ENCODE measurements at places on chromosomes 12 and 14.

DNA sequence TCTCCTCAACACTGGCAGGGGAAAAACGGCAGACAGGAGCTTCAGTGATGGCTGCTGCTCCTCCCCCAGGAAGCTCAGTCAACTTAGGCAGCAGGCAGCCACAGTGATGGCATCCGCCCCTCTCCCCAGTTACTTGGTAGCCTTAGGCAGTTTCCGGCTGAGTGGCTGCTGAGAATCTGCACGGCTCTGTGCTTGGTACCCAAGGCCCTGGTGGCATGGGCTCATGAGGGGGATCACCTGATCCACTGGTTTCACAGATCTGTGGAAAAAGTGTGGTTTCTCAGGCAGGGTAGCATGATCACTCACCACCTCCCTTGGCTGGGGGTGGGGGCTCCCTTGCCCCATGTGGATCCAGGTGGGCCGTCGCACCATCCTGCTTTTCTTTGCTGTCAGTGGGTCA, 244.6 kb upstream of the MDGA2 start:
- DNase-seq: no peak

- DNase-seq: no peak
Observed at GRCh38 chr14:104195878-104196277, 57.5 kb downstream of the KIF26A start.

DNA sequence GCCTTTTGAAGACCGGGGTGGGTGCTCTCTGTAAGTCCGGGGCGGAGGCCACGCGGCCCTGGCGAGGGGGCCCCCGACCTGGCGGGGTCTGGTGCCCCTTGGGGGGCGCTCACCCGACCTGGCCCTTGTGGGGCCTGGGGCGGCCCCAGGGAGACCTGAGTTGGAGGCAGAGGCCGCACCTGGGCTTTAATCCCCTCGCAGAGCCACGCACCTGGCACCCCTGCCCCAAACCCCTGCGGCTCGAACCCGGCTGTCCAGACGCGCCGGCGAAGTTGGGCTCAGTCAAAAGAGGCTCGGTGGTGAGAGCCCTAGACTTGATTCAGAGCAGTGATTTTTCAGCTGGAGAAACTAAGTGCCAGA, 267 bp downstream of the CFAP251 start:
- DNase-seq: no peak

- peak; percentile 79 for DNase-seq
Observed at GRCh38 chr14:68535404-68536017, 257.4 kb downstream of the ZFP36L1 start.

- DNase-seq: no peak
Observed at GRCh38 chr12:79911889-79912656, 22.8 kb downstream of the PPP1R12A start.

GRCh38 chr12:21583587-21583986, 21.1 kb downstream of the GYS2 start:
- DNase-seq: no peak

DNA sequence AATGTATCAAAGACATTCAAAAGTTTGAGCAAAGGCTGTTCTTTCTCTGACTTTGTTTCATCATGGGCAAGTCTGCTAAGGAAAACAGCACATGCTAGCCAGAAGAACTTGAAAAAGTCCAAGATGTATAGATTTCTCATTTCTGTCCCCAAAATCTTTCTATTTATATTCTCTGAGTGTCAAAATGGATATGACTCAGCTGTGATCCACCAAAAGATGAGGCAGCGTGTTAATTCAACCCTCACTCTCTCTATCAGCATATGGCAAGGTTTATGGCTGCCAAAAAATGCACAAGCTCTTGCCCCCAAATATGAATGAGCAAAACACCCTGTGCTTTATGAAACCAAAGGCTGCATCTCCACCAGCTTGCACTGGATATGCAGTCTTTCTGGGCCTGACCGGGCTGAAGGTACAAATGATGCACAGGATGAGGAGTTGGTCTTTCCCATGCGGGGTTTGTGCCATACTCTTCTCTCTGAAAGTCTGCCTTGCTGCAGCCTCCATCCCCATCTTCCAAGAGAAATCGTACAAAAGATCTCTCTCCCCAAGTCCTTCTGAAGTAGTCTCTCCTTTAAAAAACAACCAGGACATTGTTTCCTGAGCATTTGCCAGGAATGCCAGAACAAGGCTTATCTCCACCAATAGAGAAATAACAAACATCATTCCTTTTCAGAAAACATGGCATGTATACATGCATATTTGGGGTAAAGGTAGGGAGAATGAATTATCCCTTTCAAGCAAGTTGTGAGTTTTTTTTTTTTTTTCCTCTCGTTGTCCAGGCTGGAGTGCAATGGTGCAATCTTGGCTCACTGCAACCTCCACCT, 203.4 kb downstream of the TMX1 start:
- no peak for DNase-seq

GRCh38 chr14:22606380-22606779, 8.3 kb downstream of the ABHD4 start:
- DNase-seq: no peak

- DNase-seq: no peak
Observed at GRCh38 chr14:60652674-60653651, 3.7 kb upstream of the SIX1 start.

GRCh38 chr12:22101749-22102243, 55.8 kb downstream of the CMAS start:
- no peak for DNase-seq

- peak; percentile 35 for DNase-seq
Observed at GRCh38 chr14:24837280-24838046, 203.5 kb upstream of the GZMB start.

DNA sequence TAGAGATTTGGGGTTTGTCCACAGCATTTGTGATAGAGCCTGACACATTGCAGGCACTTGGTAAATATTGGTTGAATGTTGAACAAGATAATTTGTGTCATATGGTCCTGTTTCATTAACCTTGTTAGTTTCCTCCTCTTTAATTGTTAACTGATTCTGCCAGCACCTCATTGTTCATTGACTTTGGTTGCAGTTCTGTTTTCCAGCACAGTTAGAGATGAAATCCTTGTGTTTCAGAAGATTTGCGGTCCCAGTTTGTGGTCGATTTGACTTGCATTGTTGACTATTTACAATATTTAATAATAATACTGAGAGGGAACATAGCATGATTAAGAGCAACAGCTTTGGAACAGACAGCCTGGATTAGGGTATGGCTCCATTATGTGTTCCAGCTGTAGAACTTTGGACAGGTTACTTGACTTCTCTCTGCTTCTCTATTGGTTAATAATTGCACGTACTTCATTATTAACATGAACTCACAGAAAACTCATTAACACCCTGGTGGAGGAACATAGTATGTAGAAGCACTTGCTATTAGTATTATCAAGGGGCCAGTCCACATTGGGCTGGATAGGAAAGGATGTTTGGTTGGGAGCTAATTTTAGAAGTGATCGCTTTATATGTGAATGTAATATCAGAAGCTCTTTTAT, 8.7 kb downstream of the DRAM1 start:
- DNase-seq: no peak

All from HTR-8/SVneo (cell line).